ENCODE measurements at places on chromosomes 13 and 19. TPM values are rescaled to one million over a fixed set of nuclear protein-coding genes. Genes with fewer than 3 reads are reported as not detected.

The FAM216B gene
- polyA plus RNA-seq: 1.9 TPM

The CYP2F1 gene
- 0.26 TPM for polyA plus RNA-seq

The CEACAM21 gene
- polyA plus RNA-seq: 8.9 TPM

The DCLK1 gene
- 10.5 TPM for polyA plus RNA-seq

The CIRBP gene
- 1,071 TPM for polyA plus RNA-seq

DNA sequence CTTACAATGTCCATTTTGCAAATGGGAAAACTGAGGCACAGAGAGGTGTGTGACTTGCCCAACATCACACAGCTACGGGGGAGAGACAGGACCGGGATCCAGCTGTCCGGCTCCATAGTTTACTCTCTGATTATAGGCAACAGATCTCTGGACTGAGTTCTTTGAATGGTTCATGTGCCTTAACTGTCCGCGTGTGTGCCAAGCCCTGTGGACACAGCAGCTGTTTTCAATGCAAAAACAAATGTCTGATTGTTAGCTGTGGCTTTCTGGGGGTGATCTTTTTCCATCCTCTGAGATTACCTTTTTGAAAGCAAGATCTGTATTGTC, 94.1 kb downstream of the KL start:
- DNase-seq: no peak

DNA sequence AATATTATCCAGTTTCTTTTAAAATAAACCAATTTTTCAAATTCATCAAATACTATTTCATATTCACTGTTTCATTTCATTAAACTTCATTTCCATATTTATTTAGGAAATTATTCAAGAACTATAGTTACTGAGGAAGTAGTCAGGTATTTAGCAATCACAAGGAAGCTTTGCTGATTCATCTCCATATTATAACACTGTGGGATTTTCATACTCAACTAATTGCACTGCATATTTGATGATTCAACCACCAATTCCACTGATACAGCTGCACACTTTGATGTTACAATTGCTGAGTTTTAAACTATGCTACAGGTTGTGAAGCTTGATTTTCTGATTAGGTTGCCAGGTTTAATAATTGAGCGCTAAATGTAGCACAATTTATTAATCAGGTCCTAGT, 556.8 kb upstream of the SLITRK1 start:
- DNase-seq: no peak

DNA sequence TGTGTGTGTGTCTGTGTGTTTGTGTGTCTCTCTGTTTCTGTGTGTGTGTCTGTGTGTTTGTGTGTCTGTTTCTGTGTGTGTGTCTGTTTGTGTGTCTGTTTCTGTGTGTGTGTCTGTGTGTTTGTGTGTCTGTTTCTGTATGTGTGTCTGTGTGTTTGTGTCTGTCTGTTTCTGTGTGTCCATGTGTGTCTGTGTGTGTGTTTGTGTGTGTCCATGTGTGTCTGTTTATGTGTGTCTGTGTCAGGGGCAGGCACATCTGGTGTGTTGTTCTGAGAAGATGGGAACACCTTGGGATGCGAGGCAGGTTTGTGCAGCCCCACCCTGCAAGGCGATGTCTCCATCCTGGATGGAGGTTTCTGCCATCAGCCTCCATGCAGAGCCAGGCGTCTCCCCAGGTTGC, 275.8 kb upstream of the SOX1 start:
- DNase-seq: no peak

GRCh38 chr19:49558591-49558990, 21.8 kb downstream of the NOSIP start:
- no peak for DNase-seq

DNA sequence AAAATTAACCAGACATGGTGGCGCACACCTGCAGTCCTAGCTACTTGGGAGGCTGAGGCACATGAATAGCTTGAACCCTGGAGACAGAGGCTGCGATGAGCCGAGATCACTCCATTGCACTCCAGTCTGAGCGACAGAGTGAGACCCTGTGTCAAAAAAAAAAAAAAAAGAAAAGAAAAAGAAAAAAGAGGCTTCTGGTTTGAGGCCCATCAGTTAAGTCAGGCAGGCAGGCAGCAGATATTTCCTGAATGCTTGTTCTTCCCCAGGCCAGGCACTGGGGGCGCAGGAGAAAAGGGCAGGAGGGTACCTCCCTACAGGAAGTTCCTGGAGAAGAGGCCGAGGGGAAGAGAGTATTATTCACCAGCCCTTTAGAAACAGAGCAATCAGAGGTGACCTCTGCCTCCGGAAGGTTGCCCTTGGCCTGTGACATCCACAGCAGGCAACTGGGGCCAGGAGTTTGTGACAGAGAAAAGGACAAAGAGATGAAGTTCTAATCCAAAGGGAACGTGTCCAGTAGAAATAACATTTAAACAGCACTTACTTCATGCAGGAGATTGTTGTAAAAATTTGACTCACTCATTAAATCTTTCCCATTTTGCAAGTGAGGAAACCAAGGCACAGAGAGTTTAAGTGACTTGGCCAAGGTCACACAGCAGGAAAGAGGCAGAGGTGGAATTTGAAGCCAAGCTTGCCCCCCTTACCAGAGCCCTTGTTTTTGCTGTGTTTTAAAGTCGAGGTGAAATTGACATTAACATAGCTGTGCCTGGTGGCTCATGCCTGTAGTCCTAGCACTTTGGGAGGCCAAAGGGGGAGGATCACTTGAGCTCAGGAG, 4.3 kb upstream of the RLN3 start:
- DNase-seq: no peak

- no peak for DNase-seq
Measured at GRCh38 chr19:31504221-31504620, 155.0 kb upstream of the TSHZ3 start.

DNA sequence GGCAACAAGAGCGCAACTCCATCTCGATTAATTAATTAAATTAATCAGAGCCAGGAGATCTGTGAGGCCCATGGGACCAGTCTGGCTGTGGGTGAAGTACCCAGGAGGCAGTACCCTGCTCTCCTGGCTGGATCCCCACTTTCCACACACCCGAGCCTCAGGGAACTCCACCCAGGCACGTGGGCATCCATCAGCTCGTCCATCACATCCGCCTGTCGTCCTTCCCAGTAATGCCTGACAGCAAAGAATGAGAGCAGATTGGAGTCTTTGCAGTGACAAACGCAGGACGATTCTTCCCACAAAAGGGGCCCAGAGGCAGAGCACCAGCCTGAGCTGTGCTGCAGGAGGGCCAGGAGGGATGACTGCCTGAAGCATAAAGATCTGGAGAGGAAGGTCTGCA, 35.8 kb downstream of the VSTM2B start:
- DNase-seq: no peak
